DMS153 (cell line): ENCODE measurements at places on chromosomes 12 and 14.

DNA sequence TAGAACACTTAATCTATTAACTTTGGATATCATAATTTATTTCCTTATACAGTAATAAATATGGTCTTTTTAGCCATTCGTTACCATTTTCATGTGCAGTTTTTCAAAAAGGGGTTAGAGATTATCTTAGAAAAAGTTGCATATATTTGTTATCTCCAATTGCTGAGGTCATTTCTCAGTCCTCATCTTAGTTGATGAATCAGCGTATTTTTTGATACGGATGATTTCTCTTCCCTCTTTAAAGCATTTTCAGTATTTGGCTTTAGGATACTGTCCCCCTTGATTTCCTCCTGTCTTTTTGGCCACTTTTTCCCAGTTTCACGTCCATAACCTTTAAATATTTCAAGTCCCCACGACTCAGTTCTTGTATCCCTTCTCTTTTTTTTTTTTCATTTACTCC lies 21.8 kb downstream of the DNAL1 start:
- DNase-seq: no peak

DNA sequence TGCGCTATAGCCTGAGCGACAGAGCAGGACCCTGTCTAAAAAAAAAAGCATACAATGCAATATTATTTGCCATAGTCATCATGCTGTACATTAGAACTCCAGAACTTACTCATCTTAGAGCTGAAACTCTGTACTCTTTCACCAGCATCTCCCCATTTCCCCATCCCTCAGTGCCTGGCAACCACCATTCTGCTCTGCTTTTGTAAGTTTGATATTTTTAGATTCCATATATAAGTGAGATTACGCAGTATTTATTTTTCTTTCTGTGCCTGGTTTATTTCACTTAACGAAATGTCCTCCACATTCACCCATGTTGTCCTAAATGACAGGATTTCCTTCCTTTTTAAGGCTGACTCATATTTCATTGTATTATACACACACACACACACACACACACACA lies 121.8 kb downstream of the BBS10 start:
- no peak for DNase-seq

GRCh38 chr14:34562776-34563150 lies 23.3 kb upstream of the EAPP start:
- DNase-seq: no peak

GRCh38 chr14:67059596-67059995 lies 129.6 kb upstream of the GARIN2 start:
- DNase-seq: no peak

GRCh38 chr14:76181546-76181945 lies 29.8 kb downstream of the GPATCH2L start:
- no peak for DNase-seq

GRCh38 chr12:107590814-107591375 lies 94.7 kb upstream of the PWP1 start:
- DNase-seq: no peak

GRCh38 chr12:97944576-97944975 lies 482.0 kb downstream of the RMST start:
- no peak for DNase-seq
